ENCODE measurements at places on chromosomes 7 and 10.

DNA sequence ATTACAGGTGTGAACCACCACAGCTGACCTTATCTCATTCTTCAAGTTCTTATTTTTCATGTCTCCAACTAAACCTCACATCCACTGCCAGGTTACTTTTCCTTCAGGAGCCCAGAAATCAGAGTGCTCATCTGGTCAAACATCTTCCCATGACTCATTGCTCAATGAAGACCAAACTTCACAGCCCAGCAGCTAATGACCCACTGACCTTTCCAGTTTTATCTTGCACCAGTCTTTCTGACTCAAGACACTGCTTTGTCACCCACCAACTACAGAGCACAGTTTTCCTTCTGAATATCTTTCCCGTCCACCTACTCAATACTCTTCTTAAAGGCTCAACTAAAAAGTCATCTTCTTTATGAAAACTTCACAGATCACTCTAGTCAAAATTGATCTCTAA is 245.1 kb downstream of the CHCHD3 start:
- DNase-seq = no peak

DNA sequence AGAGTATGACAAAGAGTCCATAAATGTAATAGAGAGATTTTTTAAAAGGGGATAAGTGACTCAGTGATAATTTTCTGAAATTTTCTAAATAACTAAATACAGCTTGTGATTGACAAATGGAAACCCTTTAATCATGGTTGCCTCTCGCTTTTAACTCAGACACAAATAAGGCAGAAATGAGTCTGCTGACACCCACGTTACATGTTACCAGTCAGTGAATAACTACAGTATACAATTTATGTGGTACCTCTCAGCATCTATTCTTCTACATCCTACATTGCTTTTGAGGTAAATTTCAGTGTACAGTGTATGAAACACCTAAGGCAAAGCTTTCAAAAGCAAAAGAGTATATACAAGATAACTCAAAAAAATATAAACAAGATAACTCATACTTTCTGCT is 4.2 kb downstream of the NSUN6 start:
- DNase-seq = no peak

GRCh38 chr7:137717811-137718271 is 128.9 kb downstream of the DGKI start:
- DNase-seq = peak; percentile 39

DNA sequence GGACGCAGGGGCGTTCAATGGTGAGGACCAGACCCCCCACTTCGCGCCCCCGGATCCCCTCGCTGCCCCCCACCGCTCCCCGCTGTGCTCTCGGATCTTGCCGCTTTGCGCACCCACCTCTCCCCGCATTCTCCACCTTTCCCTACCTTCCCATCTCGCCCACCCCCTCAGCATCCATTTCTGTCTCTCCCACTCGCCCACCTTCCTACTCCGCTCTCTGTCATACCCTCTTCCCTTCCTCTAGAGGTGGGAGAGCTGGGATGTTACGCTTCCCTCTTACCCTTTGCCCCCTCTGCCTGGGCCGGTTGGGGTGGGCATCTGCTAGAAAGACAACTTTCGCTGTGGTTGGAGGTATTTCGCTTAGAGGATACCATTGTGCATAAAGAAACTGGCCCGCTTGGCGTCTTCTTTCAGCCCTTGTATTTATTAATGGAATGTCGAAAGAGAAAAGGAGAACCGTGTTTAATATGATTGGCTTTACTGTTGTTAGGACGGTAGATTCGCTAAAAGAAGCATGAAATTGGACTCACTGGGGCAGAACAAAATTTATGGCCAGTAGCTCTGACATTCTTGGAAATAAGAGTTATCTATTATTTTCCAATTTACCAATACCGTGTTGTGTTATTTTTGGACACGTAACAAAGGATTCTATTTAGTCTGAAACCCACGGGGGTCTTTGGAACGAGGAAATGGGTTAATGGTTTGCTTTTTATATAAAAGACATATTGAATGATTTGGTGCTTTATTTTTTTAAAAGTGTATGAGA is 873 bp downstream of the PRKAR2B start:
- DNase-seq = peak; percentile 23

DNA sequence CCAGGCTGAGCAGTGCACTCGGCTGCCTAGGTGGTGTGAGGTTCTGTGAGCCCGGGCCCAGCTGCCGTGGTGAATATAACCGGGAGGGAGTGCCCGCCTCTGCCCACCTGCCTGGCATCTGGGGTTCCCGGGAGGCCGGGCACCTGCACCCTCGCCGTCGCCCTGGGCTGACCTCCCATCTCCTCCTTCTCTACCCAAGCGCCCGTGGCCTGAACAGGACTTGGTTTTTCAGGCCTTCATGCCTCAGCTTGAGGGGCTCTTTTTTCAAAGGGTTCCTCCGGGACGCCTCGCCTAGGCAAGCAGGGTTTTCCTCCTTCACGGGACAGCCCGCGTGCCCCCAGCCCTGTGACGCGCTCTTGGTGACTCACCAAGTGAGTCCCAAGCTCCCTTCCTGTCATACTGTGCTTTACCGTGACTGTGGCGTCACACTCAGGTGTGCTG is 9.9 kb downstream of the INPP5A start:
- DNase-seq = peak; percentile 12

DNA sequence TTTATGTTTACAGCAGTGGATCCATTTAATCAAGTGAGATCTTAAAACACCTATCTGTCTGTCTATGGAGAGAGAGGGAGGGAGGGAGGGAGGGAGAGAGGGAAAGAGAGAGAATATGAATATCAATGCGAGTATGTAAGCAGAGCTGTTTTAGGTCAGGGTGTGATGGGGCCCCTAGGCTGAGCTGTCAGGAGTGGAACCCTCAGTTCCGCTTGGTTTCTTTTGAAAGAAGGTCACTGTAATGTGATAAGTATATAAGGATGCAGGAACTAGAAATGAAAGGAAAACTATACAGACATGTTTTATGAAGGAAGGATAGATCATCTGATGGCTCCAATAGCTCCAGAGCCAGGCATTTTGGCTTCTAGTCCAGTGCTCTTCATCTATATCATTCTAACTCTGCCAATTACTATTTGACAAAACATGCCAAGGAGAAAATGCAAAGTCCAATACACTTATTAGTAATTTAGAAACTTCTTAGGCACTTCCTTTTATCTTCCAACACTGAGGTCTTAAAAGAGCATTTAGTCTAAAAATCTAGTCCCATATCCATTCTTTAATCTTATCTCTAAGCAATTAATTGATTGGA is 70.3 kb downstream of the NRCAM start:
- DNase-seq = no peak

- no peak for DNase-seq
Observed at GRCh38 chr10:3206511-3207157, 34.1 kb upstream of the PITRM1 start.

DNA sequence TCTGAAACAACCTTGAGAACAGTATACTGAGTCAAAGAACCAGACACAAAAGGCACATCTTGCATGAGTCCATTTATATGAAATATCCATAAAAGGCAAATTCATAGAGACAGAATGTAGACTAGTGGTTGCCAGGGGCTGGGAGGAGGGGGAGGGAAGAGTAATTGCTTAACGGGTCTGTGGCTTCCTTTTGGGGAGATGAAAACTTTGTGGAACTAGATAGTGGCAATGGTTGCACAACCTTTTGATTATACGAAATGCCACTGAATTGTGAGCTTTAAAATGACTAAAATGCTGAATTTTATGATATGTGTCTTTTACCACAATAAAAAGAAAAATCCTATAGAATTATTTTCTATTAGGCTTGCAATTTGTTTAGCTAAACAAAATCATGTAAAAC is 16.8 kb downstream of the ADRB1 start:
- DNase-seq = peak; percentile 91

DNA sequence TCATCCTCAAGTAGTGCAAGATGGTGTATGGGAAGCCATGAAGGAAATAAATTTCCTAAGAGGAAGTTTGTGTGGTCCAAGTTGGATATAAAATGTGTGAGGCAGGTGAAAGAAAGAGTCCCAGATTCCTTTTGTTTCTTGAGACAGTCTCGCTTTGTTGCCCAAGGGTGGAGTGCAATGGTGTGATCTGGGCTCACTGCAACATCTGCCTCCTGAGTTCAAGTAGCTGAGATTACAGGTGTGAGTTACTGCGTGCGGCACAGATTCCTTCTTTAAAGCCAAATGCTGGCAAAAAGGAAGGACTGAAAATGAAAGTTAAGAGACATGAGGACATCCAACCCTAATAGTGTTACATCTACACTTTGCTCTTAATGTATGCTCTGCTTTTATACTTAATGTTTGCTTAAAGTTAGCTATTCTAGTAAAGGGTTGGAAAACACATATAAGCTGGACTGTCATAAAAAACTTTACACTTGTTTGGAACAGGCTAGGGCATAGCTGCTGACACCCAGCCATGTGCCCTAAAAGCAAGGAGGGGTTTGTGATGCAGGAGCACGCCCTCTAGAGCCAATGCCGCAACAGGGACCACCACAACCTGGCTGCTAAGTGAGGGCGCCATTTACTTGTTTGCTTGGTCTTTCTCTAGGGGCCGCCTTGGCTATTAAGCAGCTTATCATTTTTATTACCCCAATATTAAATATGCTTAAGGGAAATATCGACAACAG is 34.5 kb downstream of the CLEC2L start:
- no peak for DNase-seq

DNA sequence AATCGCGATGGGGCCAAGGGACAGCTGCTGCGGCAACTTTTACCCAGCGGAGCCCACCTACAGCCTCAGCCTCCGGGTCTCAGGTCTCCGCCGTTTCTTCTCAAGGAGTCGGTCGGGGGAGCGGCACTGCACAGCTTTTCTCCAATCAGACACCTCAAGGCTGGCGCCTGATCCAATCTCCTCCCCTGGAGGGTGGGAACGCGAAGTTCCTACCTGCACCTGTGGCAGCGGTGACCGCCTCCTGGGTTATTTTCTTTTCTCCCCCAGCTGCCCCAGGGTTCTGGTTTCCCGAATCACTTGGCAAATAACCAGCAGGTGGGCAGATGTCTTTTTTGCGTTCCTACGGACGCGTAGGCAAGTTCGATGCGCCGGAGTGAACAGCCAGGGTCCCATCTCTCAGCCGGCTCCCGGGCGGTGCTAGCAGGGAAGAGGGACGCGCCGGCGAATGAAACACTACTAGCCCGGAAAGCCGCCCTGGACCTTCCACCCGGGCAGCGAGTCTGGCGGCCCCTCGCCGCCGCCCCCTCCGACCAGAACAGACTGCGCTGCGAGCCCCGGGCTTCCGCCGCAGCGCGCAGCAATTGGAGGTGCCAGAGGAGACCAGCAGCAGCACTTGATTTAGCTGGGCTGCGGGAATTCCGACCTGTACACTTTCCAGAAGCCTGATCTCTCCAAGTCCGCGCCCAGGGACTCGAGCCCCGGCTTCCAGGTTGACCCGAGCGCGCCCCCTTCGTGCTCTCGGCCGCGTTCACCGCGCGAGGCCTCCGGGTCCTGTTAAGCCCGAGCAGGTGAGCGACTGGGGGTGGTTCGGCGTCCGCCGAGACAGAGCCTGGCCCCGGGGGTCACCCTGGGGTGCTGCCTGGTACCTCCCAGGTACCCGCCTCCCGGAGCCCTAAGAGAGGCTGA is at the start of gene PRR15:
PRR15 (plus strand) TSS at position 246 of the 906 bp plus-strand sequence. CDS start 2,495 bp downstream, outside the sequence.
- DNase-seq = no peak

- no peak for DNase-seq
Observed at GRCh38 chr10:17029239-17029580, 100.4 kb downstream of the CUBN start.

DNA sequence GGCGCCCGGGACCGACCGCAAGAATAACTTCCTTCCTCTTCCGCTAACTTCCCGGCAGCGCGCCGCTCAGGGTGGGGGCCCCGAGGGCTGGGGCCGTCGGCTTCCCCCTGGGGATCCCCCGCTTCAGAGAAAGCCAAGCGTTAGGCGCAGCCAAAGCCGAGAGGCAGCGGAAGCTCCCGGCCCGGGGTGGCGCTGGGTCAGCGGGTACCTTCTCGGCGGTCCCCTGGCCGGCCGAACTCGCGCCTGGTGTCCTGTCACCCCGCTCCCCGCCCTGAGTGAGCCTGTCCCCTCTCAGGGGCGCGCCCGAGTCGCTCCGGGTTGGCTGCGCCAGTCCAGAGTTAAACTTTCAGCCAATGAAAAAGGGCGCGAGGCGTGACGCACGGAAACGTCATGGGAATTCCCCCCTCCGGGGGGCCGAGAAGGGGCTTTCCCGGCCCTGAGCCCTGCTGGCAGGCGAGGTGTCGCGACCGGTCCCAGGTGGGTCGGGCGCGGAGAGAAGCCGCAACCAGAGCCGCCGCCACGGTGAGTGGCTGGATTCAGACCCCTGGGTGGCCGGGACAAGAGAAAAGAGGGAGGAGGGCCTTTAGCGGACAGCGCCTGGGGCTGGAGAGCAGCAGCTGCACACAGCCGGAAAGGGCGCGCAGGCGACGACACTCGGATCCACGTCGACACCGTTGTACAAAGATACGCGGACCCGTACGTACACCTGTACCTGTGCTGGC is 1.3 kb upstream of the NFKB2 start:
- peak; percentile 84 for DNase-seq

GRCh38 chr7:5691606-5692005 is 89.9 kb downstream of the RNF216 start:
- no peak for DNase-seq

- DNase-seq = no peak
Observed at GRCh38 chr10:119302591-119303253, 95.4 kb downstream of the GRK5 start.

DNA sequence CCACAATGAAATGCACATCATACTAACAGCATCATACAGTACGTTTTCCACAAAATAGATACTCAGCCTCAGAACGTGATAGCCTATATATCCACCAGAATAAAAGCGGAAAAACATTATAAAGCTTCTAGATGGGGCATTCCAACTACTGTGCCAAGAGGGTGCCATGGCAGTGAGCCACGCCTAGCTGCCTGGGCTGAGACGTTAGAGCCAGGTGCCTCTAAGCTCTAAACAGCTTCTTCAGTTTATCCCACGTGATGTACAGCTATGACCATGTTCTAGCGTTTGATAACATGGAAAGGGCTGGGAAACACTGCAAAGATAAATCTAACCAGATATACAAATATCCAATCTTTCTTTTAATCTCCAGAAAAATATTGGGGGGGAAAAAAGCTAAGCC is 17.8 kb downstream of the USP6NL start:
- DNase-seq = no peak

- no peak for DNase-seq
Observed at GRCh38 chr7:22055226-22055625, 109.5 kb upstream of the CDCA7L start.

DNA sequence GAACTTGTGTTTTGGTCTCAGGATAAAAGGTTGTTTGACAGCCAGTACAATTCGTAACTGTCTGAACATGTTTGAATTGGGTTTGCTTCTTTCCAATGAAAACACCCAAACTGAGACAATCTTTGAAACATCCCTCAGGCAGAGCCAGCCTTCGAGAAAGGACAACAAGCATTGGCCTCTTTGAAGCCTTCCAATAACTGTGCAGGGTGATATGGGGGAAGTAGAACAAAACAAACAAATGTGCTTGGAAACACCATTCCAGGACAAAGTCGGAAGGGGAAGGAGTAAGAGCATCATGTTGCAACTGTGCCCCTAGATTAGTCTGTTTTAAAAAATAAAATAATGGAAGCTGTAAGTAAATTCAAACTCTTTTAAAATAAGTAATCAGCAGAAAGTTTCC is 39.5 kb downstream of the IL2RA start:
- no peak for DNase-seq

DNA sequence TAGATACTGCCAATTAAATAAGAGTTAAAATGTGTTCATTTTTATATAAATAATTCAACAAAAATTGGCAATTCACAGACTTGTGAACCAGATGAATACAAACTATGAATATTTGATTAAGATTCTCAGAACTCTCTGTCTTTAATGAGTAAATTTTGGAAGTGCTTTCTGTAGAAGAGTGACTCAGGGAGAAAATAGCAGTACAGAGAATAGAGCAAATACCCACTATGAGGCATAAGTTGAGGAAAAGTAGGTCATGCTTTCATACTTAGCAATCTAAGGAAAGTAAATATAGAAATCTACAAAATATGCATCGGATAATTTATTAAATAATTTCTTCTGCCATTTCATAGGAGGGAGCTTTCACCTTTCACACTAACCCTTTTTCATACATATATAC is 117.7 kb upstream of the TMEM106B start:
- DNase-seq = no peak
